Inflammatory macrophage (primary cell): ENCODE measurements at places on chromosomes 5 and 9.

- no peak for DNase-seq
Measured at GRCh38 chr5:144487761-144488160, 317.1 kb downstream of the KCTD16 start.

DNA sequence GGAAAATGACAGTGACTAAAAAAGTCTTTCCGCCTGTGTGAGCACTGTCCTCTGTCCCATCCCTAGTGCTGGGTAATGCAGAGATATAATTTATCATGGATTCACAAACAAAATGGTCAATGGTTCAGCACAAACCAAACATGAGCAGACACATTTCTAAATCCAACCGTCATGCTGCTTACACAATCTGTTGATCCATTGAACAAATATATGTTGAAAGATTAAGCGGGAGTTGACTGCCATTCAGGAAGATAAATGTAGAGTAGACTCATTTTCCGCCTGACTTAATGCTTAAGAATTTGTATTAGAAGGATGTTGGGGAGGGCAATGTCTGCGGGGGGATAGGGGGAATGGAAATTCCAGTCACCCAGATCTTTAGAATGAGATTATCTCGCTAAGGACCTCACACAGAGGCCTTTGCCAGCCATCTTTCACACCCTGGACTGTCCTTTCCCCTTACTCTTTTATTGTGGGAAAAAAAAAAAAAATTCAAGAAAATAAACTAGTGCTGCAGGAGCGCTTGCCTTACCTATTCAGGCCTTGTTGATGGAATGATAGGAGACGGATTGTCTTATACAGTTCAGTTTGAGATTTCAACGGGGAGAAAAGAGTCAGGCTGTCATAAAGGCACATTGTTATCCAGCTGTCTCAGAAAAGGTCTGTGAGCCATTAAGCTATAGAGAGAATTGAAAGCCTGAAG lies 153.7 kb downstream of the TLE1 start:
- DNase-seq, result no peak

- DNase-seq, result no peak
Measured at GRCh38 chr5:82605441-82605973, 327.4 kb upstream of the RPS23 start.

GRCh38 chr5:159095151-159095721 lies 4.5 kb downstream of the EBF1 start:
- DNase-seq, result no peak

- DNase-seq, result peak; percentile 67
Measured at GRCh38 chr5:66553916-66554575, 42.1 kb upstream of the MAST4 start.

GRCh38 chr5:95296291-95296690 lies 11.4 kb upstream of the MCTP1 start:
- DNase-seq, result no peak

DNA sequence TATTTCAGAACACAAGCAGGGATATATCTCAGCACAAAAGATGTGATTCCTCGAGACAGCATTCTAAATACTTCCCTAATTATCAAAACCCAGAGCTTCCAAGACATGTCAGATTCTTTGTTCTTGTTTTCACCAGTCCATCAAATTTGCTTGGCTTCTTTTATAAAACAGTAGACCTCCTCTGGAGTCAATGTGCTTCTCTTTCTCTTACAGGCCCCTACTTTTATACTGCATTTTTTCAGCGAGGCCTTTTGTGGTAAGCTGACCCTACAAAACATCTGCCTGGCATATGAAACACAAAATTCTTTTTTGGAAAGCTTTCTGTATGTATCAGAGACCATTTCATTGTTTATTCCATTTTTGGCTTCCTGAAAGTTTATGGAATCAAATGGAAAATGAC lies 81.8 kb downstream of the ARSB start:
- no peak for DNase-seq

- no peak for DNase-seq
Measured at GRCh38 chr5:96962540-96962991, 26.7 kb downstream of the LNPEP start.

DNA sequence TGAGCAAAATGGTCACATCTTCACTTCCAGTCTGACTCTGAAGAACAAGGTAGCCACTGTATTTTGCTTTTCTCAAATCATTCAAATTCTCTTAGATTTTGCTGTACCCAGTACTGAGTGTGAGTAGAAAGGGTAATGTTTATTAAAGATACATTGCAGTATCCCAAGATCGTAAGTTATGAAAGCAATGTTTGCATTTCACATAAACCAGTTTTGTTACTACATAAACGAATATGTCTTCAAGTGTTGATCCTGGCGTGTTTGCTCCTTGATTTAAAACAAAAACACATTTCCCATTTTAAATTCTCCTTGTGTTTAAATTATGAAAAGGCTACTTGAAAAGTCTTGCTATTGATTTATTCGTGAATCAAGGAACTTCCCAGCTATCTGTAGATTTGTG lies 22.0 kb downstream of the SNX30 start:
- no peak for DNase-seq

- DNase-seq, result peak; percentile 48
Measured at GRCh38 chr5:58491216-58491892, at the start of gene GAPT. Gene GAPT (plus strand): TSS chr5:58491435. CDS start chr5:58494537, 3,102 bp downstream.

- DNase-seq, result no peak
Measured at GRCh38 chr5:160419458-160420330, 813 bp upstream of the SLU7 start.

- DNase-seq, result no peak
Measured at GRCh38 chr9:123102375-123103113, 69.1 kb downstream of the GPR21 start.

DNA sequence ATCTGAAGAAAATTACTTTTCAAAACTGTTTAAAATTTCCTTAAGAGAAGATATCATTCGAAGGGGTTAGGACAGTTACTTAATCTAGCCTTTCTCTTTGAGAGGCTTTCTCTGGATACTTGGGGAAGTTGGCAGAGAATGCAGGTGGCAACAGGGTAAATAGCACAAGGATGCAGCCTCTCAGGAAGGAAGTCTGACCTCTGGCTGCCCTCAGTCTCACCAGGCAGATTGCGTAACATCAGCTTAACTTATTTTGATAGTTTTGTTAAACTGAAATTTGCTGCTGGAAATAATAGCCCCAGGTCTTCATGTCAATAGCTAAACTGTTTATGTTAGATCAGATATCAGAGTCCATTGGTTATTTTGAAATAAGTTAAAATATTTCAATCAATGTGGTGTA lies 20.4 kb downstream of the CCDC192 start:
- peak; percentile 34 for DNase-seq

GRCh38 chr9:82457298-82457697 lies 468.7 kb downstream of the SPATA31D1 start:
- no peak for DNase-seq

DNA sequence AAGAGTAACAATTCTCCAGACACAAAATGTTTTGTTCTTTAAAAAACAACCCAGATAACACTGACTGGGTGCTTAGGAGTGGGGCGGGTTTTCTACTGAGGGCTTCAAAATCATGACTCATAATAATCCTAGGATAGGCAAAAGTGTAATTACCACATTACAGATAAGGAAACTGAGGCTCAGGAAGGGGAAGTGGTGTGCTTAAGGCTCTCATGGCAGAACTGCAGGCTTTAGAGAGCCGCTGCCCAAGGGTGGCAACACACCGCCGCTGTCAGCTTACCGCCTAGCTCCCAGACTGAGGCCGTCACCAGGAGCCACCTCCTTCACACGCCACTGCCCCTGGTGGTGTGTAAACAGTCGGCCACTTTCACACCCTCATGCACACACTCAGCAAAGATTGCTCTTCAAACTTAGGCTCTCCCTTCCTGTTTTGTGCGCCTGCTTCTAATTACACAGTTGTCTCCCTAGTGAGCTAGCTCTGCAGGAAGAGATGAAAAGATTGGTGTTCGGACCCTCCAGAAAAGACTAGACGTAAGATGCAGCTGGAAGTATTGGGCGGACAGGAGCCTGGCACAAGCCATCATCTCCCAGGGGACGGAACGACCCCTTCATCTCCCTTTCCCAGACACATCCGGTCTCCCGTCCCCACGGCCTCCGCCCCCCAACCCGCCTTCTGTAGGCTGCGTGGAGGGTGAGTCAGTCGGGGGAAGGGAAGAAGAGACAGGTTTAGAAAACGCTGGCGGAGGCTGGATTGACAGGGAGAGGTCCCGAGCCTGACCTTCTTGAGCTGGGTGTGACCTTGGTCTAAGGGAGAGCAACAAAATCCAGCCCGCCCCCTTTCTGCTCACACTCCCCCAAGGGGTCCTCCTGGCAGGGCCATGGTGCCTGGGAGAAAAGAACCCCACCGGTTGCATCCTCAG lies 162.7 kb downstream of the SYK start:
- DNase-seq, result no peak

GRCh38 chr5:21121213-21121612 lies 1133.2 kb upstream of the CDH18 start:
- no peak for DNase-seq

DNA sequence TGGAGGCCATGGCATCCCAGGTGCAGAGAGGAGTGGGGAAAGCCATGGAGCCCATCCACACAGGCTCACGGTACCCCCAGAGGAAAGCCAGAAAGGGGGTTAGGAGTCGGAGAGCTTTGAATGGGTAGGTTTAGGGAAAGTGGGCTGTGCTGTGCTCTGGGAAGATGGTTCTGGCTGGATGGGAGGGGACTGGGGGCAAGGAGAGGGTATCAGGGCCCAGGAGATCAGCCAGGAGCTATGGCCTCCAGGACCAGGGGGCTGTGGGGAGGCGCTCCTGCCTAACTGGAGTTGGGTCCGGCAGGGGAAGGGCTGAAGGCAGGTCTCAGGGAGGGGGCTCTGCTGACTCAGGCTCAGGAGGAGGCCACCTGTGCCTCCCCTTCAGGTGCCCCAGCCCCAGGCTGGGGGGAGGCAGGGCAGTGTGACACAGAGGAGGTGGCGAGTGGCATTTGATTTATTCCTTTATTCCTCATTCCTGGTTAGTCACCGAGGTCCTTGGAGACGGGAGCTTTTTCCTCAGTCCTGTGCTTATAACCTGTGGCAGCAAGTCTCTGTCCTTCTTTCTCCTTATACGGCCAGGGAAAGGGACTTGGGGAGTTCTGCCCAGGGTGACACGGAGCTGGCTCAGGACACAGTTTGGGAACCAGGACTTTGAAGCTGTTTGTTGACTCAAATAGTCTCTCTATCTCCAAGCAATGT lies 60.8 kb downstream of the TSTD2 start:
- DNase-seq, result no peak

GRCh38 chr5:11385251-11385900 lies 518.9 kb downstream of the CTNND2 start:
- DNase-seq, result no peak

GRCh38 chr9:1173211-1173610 lies 123.1 kb downstream of the DMRT2 start:
- DNase-seq, result no peak

DNA sequence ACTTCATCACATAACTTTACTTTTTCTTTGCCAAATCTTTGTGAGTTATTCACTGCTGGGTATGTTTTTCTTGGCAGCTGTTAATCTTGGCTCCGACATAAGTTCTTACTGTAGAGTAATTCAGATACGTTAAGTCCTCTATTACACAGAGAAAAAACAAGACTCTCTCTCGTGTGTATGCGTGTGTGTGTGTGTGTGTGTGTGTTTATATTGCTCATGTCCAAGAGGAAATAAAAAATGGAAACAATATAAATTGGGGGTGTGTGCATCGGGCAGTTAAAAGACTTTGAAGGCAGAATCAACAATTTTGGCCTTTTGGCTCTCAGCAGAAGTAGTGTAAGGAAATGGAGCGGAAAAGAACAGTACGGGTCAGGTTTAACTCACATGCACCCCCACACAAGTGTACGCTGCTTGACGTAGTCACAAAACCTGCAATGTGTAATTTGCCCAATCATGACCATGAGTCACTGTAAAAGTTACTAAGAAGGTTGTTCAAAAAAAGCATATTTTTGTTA lies 67.2 kb upstream of the IFNE start:
- no peak for DNase-seq

DNA sequence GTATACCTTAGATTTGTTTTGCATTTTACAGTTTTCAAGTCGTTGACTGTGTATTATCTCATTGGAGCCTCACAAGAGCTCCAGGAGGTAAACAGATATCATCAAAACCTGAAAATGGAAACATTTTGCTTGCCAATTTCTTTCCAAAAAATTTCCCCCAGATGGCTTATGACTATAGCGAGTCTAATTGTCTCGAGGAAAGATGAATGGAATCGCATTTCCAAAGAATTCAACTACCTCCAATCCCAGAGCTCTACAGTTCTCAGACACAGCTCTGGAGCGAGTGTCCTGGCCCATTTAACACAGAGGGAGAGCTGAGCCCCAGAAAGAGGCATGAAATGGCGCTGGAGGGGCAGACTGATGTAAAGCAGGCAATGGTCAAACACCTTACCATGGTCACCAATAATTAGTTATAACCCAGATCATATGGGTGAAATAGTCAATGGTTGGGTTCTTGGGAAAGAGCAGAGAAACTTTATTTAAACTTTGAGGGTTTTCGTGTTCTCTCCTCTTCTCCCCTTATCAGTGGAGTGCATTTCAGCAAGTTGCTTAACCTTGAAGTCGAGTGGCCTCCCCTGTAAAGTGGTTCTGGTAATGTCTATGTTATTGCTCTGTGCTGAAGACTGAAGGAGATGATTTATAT lies 168.2 kb downstream of the ZDHHC21 start:
- DNase-seq, result no peak

- DNase-seq, result no peak
Measured at GRCh38 chr5:2901096-2901495, 149.6 kb upstream of the IRX2 start.

DNA sequence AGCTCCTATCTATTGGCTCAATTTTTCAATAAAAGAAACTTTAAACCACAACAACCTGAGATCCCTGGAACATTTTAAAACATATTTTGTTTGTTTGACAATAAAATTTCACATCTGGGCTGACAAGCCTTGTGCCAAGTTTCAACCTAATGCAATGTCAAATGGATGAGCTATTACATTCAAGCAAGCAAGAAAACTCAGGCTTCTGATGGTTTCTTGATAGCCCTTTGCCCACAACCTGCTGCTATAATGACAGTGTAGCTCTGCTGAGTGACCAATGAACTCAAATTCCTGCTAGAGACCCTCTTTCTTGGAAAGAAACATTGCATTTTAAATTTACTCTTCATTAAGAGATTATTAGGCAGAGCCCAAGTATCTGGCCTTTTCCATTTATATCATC lies 472.9 kb downstream of the ARHGEF28 start:
- no peak for DNase-seq

DNA sequence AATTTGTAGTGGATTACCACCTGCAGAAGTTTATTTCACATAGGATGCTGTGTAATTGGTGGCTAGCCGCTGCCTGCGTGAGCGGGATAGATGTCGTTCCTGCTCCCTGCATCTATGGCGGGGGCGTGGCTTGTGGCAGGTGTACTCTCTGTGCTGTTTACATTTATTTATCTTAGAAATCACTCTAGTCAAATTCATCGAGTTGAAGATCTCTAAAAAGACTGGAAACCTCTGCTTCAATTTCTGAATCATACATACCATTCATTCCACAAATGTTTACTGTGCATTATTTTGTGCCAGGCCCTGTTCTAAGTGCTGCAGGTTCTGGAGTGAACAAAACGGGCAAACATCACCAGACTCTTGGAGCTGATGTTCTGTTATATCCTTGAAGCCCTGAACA lies 11.9 kb downstream of the ROPN1L start:
- no peak for DNase-seq
